ENCODE measurements at places on chromosomes 11 and 22. TPM values are rescaled to one million over a fixed set of nuclear protein-coding genes. Genes with fewer than 3 reads are reported as not detected.

GRCh38 chr11:72431846-72432245 is 2.5 kb downstream of the CLPB start:
- no peak for DNase-seq

DNA sequence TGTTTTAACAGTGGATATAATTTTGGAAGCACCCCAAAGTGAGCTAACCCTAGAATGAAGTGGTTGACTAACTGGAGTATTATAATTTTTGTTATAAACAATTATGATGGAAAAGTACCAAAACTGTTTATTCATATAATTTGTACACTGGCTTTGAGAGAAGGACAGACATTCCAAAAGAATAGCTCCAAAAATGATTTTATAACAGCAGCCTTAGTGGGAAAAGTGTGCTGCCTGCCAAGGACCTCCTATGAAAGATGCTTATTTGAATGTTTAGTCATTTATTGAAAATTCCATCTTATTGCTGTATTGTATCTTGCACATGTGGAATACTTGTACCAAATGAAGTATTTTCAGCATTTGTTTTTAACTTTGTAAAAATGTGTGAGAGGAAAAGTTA is 169.8 kb downstream of the GUCY1A2 start:
- DNase-seq, result no peak

CDCA5 gene
- total RNA-seq, result 7.3 TPM

DNA sequence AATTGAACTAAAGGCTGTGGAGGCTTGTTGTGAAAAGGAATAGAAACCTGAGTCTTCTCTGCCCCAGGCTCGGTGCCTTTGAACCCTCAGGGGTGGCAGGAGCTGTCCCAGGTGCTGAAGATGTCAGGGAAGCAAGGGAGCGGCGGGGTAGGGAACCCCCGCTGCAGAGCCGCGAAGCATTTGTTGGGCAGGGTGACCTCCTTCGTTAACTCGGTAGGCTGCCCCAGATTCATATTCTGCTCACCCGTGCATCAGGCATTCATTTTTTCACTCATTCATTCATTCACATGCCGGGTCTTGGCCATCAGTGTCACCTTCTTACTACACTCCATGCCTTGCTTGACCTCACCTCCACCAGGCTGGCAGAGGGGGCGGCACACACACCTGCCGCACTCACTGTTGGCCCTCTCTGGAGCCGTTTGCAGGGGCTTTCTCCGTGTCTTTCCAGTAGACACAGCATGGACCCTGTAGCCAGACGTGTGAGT is 618.9 kb downstream of the BRD1 start:
- DNase-seq, result no peak

ANO9 gene
- total RNA-seq, result 141 TPM

GRCh38 chr11:101931692-101932091 is 15.4 kb upstream of the ANGPTL5 start:
- DNase-seq, result no peak

DNA sequence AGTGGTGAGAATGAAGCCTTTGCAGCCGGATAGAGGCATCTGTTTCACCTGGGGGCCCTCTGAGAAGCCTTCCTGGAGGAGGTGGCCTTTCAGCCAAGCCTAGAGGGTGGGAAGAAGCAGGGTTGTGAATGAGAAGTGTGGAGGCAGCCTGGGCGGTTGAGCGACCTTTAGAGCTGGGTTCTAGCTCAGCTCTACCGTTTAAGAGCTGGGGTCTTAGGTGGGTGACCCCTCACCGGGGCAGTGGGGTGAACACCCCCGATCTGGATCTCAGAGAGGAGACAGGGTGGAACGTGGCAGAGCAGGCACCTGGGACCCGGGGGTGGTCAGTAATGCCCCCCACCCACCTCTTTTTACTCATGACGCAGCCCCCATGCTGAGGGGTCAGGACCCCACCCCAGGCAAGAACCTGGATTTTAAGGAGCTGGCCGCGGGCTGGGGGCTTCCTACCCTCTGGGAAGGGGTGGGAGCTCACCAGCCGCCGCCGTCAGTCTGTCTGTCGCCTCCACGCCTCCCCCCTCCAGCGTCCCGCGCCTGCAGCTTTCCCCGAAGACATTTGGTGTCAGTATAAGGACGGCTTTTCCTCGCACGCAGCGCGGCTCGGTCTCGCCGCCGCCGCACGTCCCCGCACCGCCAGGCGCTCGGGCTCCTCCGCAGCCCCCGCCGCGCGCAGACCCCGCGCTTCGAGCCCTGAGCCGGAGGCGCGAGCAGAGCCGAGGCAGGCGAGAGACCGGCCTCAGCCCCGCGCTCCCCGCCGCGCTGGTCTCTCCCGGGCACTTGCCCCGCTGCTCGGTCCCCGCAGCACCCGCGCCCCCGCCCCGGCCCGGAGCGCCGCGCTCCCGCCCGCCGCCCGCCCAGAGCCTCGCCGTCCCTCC is 13.3 kb upstream of the CACNA1I start:
- DNase-seq, result peak; percentile 17

OTOG gene
- not detected for total RNA-seq

Data from left colon (tissue), 2 donors.